Thymus (tissue), 14 donors: ENCODE measurements at places on chromosomes 16 and 17. TPM values are rescaled to one million over a fixed set of nuclear protein-coding genes. Genes with fewer than 3 reads are reported as not detected.

- DNase-seq = no peak
Measured at GRCh38 chr16:80604600-80605355, 64.0 kb downstream of the DYNLRB2 start.

DNA sequence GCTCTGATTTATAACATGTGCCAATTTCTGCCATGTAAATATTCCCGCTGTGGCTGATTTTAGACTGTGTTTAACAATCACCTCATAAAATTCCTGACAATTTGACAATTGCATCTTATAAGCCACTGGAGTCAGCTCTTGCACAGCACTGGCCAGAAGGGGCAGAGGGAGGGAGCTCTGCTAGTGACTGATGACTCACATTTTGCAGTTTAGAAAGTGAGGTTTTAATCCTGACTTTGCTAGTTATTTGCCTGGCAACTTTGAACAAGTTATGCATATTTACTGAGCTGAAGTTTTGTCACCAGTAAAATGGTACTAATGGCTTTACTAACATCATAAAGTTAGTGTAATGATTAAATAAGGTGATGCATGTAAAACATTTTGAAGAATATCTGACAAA lies 452.3 kb downstream of the CNTNAP4 start:
- DNase-seq = no peak

- DNase-seq = no peak
Measured at GRCh38 chr16:19883296-19883965, 1.2 kb downstream of the GPRC5B start.

DNA sequence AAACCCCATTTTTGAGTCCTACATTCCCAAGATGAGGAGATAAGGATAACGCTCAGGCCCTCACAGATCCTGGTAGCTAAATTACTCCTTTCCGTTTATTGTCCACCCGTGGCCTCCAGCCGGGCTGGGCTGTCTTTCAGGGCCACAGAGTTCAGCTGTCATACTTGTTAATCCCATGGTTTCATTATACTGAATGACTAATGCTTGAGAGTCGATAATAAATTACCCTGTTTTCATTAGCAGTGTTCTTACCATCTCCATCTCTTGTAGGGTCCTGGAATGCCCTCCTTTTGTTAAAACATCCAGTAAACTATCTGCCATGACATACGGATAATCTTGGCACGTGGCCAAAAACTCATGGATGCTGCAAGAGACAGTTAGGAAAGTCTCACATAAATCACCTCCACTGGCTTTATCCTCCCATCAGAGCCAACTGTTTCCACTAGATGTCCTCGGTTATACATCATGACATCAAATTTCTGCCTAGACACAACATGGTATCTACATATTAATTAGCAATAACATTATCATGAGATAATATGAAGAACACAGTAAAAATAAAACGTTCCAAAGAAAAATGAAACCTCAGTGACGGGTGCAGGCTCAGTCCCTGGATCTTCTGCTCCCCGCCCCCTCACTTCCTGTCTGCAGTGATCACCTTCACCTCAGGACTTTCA lies 45.3 kb downstream of the BRD7 start:
- DNase-seq = no peak

GRCh38 chr16:67278773-67279295 lies 498 bp upstream of the PLEKHG4 start:
- DNase-seq = peak; percentile 15

DNA sequence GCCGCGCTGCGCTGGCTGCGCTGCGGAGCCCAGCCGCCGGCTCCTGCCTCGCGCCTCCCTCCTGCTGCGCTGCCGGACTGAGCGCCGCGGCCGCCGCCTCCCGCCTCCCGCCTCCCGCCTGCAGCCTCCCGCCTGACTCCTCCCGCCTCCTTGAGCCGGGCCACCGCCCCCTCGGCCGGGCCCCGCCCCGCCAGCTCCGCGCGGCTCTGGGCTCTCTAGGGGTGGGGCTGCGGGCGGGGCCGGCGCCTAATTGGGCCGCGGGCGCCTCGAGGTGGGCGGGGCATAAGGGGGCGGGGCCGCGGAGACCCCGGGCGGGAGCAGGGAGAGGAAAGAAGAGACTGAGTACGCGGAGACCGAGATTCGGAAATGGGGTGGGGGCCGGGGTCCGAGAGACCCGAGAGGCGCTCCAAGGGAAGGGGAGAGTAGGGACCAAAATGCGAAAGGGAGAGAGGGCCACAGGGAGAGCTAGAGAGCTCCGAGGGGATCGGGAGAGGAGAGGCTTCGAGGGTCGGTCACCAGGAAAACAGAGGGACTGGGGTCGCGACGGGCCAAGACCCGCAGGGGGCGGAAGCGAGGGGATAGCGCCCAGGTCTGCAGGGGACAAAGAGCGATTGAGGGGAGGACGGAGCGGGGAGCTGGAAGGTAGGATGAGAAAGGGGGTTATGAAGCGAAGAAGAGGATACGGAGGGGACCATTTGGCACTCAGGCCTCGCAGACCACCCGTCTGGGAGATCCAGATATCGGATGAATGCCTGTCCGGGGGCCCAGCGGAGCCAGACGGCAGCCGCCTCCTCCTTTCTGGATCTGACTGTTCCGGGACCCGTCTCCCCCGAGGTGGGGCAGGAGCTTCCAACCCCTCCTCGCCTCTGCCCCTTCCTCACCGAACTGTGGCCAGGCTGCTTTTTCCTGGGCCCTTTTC lies at the start of gene C1QL1:
TSS of gene C1QL1 (minus strand) at position 79 of the 919 bp plus-strand sequence. CDS start 255 bp downstream, outside the sequence.
- peak; percentile 85 for DNase-seq

- no peak for DNase-seq
Measured at GRCh38 chr16:12898551-12898950, 2.8 kb upstream of the SHISA9 start.

- no peak for DNase-seq
Measured at GRCh38 chr16:84942786-84943185, 68.5 kb downstream of the ZDHHC7 start.

DNA sequence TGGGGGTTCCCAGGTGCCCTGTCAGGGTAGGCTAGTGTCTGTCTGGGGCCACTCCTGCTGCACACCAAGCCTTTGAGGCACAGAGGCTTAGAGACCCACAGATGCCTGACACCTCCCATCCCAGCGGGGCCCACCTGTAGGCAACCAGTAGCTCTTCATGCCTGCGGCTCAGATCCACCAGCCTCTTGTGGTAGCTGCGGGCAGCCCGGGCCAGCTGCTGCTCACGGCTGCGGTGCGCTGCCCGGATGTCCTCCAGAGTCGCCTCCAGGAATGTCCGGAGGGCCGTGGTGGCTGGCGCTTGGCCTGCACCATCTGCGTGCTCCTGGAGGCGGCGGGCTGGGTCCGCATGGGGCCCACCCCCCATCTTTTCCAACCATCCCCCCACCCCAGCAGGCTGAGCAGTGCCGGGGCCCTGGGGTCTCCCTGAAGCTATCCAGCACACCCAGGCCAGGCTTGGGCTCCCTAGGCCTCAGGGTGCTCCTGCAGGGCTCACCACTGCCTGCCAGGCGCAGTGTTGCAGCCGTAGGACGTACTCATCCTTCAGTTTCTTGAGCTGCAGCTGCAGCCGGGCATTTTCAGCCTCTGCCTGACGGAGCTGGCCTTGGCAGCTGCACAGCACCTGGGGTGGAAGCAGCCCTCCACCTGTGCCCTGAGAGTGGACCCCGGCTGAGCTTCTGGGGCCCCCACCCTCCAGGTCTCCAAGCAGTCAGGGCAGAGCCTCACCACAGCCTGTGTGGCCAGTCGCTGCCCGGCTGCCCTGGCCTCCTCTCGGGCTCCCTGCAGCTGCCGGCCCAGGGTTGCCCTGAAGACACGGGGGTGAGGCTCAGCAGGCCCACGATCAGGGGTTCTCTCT lies 1.8 kb downstream of the CCDC78 start:
- DNase-seq = no peak

DNA sequence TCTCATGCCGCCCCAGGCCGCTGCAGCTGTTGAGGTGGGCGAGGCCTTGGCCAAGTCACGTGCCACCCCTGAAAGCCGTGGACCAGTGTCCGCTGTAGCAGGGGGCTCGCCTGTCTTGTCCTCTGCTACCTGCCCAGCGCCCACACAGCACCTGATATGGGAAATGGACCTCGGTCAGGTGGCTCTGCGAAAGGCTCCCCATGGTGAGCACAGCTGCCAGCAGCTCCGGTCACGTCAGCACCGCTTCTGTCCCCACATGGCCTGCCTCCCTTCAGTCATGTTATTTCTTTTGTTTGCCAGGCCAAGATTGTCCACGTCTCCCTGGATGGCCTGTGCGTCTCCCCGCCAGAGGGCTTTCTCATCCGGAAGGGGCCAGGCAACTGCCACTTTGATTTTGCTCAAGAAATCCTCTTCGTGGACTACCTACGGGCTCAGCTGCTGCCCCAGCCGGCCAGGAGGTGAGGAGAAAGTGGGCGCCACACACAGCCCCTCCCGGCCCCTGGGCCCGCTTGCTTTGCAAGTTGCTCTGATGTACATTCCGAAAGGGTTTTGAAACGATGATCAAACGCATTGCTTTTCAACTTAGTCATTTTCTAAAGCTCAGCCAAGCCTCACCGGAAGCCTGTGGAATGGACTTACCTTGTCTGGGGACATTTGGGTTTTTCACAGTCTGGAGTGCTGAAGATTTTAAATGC lies 219.8 kb downstream of the KATNIP start:
- DNase-seq = no peak

GRCh38 chr16:28309811-28310311 lies 17.5 kb downstream of the SBK1 start:
- DNase-seq = peak; percentile 96

DNA sequence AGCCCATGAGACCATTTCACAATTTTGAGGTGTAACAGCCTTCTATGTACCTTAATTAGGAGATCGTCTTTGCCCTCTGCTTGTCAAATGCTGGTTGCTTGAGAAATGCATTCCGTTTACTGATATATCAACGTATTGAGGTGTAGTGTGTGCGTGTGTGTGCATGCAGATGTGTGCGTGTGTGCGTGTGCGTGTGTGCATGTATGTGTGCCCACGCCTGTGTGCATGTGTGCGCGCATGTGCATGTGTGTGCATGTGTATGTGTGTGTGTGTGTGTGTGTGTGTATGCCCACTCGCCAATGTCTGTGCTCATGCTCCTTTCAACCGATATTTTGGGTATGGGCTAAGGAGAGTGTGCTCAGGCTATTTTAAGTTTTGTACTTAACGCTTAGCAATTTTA lies 81.5 kb upstream of the ZFHX3 start:
- DNase-seq = no peak

DNA sequence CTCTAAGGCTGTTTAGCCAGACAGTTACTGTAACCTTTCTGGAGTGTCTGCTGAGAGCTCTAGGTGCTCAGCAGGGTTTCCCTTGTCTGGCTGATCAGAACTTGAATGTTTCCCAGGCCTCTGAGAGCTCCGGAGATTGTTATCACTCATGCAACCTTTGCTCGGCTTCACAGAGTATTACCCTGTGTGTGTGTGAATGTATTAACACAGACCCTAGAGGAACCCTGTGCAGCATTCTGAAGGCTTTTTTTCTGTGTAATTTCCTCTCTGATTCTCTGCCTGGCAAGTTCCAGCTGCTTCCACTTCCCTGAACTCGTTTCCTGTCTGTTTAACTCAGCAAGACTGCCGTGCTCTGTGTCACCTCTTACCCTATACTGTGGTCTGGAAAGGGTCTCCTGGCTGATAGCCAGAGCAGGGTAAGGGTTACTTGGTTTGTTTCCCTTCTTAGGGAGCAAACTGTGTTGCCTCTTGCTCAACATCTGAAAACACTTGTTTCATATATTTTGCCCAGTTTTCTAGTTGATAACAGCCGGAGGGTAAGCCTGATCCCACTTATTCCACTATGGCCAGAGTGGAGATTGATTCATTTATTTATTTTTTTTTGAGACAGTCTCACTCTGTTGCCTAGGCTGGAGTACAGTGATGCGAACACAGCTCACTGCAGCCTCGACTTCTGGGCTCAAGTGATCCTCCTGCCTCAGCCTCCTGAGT lies 21.7 kb downstream of the PRMT7 start:
- DNase-seq = no peak

- DNase-seq = no peak
Measured at GRCh38 chr17:40303708-40304551, 5.0 kb upstream of the RARA start.

GRCh38 chr17:78289802-78290363 lies 58.5 kb downstream of the TMEM235 start:
- DNase-seq = peak; percentile 86

DNA sequence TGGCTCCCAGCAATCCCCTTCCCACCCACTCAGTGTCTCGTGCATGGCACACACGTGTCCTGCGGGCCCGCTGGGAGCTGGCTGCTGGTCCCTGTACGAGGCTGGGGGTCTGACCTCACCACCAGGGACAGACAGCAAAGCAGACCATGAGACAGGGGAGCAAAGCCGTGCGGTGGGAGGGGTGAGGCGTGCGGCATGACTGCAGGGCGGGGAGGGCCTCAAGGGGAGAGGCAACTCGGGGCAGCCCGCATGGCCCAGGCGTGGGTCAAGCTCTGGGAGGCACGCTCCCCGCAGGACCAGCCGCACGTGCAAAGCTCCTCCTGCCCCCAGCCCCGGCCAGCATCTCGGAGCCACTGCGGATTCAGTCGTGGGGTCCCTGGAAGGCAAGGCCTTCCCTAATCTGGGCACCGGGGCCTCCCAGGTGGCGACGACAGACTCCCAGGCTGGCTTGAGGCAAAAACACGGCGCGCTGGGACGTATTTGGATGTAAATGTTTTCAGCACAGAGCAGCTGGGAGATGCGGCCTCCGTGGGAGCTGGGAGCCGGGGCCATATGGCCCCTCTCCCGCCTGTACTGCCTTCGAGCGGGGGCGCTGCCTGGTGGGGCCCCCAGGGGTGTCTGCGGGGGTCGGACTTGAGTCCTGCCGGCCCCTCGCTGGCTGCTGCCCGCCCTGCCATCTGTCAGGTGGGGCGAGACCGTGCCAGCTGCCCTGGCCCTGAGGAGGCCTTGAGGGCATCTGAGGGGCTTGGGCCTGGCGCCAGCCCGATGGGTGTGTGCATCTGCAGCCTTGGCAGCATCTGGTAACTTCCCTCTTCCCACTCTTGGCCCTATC lies 12.2 kb upstream of the CBFA2T3 start:
- DNase-seq = no peak

DNA sequence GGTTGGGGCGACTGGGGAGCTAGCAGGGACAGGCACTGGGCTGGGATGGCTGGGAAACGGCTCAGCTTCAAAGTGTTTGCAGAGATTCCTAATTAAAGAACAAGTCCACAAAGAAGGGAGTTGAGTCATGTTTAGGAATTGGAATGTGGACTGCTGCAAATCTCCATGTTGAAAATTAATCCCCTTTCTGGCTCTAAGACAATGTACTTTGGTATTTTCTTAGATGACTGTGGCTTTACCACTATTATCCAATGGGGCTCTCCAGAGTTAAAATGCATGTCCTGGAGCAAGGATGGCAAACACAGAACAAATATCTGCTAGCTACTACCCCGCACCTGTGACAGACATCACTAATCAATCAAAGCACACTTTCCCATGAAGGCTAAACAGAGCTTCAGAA lies 22.2 kb upstream of the WSCD1 start:
- no peak for DNase-seq

GRCh38 chr17:80105762-80106161 lies 4.4 kb downstream of the GAA start:
- DNase-seq = no peak

Gene MEFV
- 0.52 TPM for total RNA-seq

Gene FGF11
- total RNA-seq = 5.8 TPM

Gene OR4D1
- total RNA-seq = 0.05 TPM

Gene ASPSCR1
- 27.6 TPM for total RNA-seq

Gene CD300LG
- total RNA-seq = 0.71 TPM

Gene ZNF688
- total RNA-seq = 17.5 TPM

Gene ZP2
- total RNA-seq = 0.05 TPM

Gene TSNAXIP1
- total RNA-seq = 0.76 TPM

Gene TEDC2
- total RNA-seq = 11.0 TPM

Gene LRRC3C
- total RNA-seq = not detected

Gene ZNF830
- 21.9 TPM for total RNA-seq

Gene PYDC1
- 1.3 TPM for total RNA-seq
